NCI-H187 (cell line): ENCODE measurements at places on chromosomes 16 and 17.

- DNase-seq: no peak
Measured at GRCh38 chr17:73949903-73950592, 253.4 kb upstream of the RPL38 start.

DNA sequence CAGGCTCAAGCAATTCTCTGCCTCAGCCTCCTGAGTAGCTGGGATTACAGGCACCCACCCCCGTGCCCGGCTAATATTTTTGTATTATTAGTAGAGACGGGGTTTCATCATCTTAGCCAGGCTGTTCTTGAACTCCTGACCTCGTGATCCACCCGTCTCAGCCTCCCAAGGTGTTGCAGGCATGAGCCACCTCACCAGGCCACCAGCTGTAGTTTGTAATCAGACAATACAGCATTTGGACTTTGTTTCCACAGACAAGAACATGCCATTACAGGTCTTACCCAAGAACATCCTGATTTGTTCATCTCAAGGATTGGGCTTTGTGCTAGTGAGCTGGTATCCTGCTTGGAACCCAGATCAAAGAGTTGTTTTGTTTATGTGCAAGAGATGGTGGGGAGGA, 30.1 kb downstream of the C17orf100 start:
- DNase-seq: no peak

DNA sequence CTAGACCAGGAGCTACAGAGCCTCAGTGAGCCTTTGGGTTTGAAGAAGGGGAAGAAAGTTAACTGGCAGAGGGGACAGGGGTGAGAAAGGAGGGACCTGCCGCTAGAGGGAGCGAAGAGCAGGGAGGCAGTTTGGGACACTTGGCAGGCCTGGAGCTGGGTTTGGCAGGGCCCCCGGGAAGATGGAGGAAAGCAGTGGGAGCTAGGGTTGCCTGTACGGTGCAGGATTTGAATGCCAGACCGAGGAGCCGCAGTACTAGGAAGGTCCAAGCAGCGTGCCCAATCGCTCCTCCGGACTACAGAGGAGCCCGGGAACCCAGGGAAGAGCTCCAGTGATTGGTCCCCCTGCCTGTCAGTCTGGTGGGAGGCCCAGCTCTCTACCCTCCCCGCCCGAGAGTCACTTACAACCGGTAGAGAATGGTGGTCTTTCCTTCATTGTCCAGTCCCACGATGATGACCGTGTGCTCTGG, 1.3 kb downstream of the ARL5C start:
- peak; percentile 11 for DNase-seq

- DNase-seq: no peak
Measured at GRCh38 chr16:13835387-13835786, 84.6 kb upstream of the ERCC4 start.

DNA sequence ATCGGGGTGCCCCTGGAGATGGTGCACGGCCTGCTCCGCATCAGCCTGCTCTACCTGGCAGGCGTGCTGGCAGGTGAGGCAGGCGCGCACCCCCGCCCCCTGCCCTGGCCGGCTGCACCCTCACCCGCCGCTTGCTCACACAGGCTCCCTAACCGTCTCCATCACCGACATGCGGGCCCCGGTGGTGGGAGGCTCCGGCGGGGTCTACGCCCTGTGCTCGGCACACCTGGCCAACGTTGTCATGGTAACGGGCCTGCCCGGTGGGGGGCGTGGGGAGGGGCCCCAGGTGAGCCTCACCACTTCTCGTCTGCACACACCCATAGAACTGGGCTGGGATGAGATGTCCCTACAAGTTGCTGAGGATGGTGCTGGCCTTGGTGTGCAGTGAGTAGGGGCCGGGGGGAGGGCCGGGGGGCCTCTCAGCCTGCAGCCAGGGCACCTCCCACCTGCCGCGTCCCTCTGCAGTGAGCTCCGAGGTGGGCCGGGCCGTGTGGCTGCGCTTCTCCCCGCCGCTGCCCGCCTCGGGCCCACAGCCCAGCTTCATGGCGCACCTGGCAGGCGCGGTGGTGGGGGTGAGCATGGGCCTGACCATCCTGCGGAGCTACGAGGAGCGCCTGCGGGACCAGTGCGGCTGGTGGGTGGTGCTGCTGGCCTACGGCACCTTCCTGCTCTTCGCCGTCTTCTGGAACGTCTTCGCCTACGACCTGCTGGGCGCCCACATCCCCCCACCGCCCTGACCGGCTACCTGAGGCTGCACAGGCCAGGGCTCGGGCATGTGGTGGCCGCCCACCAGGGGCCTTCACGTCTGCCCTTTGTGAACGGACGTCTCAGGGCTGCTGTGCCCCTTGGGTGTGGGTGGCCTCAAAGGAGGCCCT, 2.1 kb downstream of the RHBDL1 start:
- DNase-seq: peak; percentile 91

DNA sequence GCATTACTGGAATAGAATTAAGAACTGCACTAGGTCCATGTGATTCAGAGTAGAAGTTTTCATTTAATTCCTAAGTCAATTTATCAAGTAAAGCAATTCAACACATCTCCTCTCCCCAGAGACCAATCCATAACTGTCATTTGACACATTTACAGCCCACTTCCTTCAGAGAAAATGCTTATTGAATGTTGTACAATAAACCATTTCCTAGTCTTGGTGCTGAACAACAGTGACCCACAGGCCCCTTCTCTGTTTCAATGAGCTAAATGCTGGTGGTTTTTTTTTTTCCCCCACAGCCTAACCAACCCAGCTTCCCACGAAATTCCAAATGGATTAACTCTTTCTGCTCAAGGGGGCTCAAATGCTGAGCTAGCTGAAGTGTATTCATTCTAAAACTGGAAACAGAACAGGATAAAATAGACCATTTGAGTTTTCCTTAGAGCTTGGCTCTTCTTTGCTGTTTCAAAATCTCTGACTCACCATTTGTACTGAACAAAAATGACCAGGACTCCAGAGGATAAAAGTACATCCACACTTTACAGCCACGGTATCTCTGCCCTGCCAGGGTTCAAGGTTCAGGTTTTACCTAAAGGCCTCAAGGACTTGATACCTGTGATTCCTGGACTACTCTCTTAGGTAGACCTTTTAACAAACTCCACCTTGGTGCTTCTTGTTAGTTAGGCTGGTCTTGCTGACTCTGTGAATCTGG, 62.3 kb downstream of the TMEM100 start:
- DNase-seq: no peak
